Right ventricle myocardium inferior (tissue), 1 donor: ENCODE measurements at places on chromosomes 3 and 15. TPM values are rescaled to one million over a fixed set of nuclear protein-coding genes. Genes with fewer than 3 reads are reported as not detected.

GRCh38 chr3:30607032-30607833 is 832 bp downstream of the TGFBR2 start:
- peak; percentile 90 for DNase-seq

DNA sequence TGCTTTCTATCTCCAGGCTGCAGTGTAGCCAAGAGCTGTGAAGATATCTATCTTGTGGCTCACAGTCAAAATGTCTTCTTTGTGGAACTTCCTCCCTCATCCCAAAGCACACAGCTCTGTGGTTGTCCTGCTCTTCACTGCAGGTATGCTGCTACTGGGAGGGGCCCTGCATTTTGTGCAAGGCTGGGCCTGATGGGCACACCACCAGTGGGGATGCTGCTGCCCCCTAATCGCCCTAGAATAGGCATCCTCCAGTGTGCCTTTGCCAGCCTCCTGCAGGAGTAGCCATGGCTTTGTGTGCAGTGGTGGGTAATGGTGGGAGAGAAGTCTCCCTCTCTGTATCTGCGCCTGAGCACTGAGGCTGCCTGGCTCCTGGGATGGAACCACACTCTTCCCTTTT is 297.3 kb downstream of the DOCK3 start:
- no peak for DNase-seq

GRCh38 chr3:156812521-156813335 is 13.4 kb upstream of the LEKR1 start:
- no peak for DNase-seq

DNA sequence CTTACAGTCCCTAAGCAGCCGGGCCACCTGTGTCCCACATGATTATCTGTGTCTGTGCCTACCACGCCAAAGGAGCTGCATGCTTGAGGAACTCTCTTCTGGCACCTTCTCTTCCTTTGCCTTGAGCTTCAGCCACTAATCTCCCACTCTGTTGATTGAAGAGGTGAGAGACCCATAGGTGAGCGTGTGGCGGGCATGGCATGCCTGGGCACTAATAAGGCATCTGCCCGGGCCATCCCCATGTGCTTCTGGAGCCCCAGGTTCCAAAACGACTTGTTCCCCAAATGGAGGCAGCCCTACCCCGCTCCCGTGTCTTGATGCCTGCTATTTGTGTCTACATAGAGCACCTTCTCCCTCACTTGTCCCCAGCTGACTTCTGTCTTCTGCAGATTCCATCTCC is 13.0 kb downstream of the MCM2 start:
- DNase-seq: no peak

GRCh38 chr3:155032918-155033317 is 47.2 kb upstream of the MME start:
- DNase-seq: no peak

- DNase-seq: no peak
Measured at GRCh38 chr3:31250116-31250777, 282.5 kb upstream of the STT3B start.

DNA sequence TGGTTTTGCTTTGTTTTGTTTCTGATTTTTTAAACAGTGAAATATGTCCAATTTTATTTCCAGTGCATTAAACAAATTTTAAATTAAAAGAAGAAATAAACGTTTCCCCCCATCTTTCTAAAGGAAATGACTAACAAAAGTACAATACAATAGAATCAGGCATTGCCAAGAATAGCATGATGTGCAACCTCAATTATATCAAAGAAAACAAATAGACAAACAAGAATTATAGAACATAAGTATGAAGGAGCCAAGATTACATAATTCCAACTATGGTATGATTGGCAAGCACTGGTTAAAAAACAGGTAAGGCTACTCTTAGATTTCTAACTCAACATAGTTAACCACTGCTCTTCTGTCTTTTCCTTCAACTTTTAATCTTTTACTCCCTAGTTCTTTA is 26.4 kb downstream of the TIGIT start:
- no peak for DNase-seq

DNA sequence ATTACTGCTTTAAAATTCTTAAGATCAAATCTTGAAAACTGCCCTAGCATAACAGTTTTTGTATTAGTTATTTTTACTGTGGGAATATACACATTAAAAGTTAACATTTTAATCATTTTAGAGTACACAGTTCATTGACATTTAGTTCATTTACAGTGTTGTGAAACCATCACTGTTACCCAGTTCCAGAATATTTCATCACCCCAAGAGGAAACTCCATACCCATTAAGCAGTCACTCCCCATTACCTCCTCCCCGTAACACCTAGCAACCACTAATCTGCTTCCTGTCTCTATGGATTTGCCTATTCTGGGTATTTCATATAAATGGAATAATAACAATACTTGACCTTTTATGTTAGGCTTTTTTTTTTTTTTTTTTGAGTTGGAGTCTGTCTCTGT is 164.1 kb upstream of the LRRFIP2 start:
- DNase-seq: no peak

- no peak for DNase-seq
Measured at GRCh38 chr15:96329403-96329981, 1.0 kb upstream of the NR2F2 start.

GRCh38 chr15:80597076-80597475 is 98.0 kb upstream of the ABHD17C start:
- no peak for DNase-seq

DNA sequence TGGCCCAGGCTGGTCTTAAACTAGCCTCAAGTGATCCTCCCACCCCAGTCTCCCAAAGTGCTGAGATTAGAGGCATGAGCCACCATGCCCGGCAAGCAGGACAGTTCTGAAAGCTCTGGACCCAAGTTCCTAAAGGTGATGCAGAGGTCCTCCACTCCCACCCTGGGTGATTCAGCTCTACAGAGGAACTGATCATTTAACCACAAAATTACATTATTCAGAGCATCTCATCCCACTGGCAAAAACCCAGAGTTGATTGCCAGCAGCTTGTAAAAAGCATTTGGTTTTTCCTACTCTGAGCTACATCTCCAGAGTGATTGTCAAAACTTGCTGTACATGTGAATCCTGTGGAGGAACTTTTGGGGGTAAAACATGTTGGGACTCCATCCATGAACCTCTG is 60.2 kb downstream of the SLTM start:
- DNase-seq: no peak

DNA sequence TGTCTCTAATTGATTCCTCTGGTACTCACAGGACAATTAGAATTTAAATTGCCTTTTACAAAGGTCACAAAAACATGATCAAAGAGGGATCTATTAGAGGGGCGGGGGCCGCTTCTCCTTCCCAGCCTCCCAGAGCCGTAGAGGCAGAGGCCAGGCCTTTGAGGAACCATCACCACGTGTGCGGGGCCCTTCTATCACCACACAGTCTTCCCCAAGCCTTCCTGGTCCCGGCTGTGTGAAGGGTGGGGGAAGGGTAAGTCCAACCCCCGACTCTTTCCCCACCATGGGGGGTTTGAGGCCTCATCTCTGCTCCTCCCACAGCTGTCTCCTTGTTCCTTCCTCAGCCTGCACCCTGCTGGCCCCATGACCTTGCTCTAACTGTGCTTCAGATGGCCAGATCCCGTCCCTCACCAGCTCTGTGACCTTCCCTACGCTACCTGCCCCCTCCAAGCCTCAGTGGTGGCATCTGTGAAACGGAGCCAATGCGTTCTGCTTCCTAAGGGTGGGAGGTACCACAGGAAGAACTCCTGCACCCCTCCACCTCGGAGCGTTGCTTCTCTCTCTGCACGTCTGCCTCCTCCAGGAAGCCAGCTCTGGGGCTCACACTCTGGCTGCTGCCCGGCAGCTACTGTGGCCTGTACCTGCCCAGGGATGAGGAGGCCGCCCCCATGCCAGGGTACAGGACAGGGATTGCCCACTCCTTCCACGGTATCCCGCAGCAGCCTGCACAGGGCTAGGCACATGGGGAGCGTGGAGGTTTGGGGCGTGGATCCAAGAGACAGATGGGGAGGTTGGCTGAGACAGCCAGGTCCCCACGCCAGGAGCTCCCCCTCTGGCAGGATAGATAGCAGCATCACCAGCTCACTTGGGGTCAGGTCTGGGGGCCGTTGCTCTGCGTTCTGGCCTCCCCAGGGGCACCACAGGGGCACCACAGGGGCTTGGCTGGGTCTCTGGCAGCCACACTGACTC is 83.8 kb downstream of the LINGO1 start:
- no peak for DNase-seq

DNA sequence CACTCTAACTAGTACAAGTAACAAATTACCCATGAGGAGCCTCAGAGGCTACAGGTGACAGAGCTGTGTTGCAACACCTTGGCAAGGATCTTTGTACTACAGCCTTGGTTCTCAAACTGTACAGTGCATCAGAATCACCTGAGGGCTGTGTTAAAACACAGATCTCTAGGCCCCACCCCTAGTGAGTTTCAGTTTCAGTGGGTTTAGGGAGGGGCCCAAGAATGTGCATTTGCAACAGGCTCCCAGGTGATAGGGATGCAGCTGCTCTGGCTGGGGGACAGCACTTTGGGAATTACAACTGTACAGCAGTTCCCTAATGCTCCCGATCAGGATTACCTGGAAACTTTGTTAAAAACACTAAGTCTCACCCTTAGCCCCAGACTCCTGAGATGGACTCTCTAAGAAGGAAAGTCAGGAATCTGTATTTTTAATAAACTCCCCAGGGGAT is 66.1 kb upstream of the NR2F2 start:
- no peak for DNase-seq

DNA sequence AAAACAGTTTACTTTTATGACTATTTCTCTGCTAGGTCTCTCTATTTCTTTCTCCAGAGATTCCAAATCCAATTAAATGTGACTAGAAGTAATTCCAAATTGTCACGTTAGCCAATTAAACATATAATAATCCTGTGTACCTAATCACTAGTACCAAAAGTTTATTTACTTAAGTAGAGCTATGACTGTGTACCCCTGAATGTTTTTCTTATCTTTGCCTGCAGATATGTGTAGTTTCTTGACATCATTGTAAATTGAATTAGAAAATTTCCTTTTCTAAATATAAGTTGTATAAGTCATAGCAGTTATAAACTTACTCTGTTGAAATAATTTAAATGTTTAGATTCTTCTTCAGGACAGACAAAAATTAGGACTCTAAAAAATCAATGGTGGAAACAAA is 163.3 kb downstream of the SPATA16 start:
- DNase-seq: no peak

DNA sequence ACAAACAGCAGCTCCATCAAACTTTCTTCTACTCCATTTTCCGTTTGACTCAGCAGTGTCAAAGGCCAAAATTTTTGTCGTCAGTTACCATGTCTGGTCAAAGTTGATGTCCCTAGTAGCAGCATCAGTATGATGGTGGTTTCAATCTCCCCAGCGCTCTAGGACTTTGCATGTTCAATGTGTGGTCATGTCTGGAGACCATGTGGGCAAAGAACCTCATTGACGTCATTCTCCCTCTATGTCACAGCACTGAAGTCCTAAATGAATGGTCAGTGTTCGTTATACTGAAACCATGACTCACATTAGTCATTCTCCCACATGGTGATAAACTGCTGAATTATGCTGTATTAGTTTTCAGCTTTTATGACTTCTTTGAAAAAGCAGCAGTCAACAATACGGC is 23.2 kb downstream of the SHC4 start:
- no peak for DNase-seq

- DNase-seq: no peak
Measured at GRCh38 chr15:38991126-38991525, 426.5 kb upstream of the RASGRP1 start.

DNA sequence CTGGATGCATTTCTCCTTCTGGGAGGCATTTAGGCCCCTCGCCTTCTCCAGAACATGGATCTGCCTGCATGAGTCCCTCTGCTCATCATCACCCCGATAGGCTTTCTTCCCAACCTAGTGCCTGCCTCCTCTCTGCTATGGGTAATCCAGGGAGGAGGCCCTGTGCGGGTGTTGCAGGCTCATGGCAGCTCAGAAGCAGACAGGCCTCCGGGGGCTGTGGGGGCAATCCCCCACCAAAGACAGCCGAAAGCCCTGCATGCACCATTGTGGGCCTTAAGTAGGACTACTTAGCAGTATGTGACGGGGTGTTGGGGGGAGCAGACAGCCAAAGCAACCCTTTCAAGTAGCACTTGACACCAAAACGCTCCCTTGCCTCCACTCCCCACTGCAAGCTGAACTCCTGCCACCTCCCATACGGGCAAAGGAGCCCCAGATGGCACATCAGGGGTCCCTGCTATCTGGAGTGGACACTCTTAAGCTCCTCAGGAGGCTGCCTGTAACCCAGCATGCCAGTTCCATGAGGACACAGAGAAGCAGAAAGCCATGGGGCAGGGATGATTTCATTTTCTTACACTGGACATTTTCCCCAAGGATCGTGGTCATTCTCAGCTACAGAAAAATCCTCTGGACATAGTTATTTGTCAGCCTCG is 98.8 kb upstream of the HACD2 start:
- DNase-seq: no peak

- no peak for DNase-seq
Measured at GRCh38 chr15:31461911-31462480, 135.4 kb downstream of the KLF13 start.

GRCh38 chr15:67030036-67030762 is 35.2 kb upstream of the SMAD3 start:
- DNase-seq: no peak

GOLGA6L24 gene
- total RNA-seq: not detected

CYP11A1 gene
- total RNA-seq: 0.24 TPM

TMEM202 gene
- not detected for total RNA-seq

FANCD2OS gene
- total RNA-seq: not detected

CNTN6 gene
- not detected for total RNA-seq

ACOX2 gene
- 33.4 TPM for total RNA-seq

FETUB gene
- total RNA-seq: not detected

OR5K2 gene
- not detected for total RNA-seq

GOLGA6L7 gene
- total RNA-seq: not detected

ZNF80 gene
- not detected for total RNA-seq

IFT57 gene
- 27.6 TPM for total RNA-seq

CCDC39 gene
- not detected for total RNA-seq

STXBP5L gene
- total RNA-seq: not detected

CHRD gene
- 8.7 TPM for total RNA-seq

PLSCR2 gene
- total RNA-seq: not detected
